NCI-H1694 (cell line): ENCODE measurements at places on chromosomes 1 and 21.
A peak's percentile ranks its signal among the peaks of the same experiment; 100 is the strongest.

- DNase-seq, result peak; percentile 61
Observed at GRCh38 chr1:109923131-109923945, 12.7 kb downstream of the CSF1 start.

DNA sequence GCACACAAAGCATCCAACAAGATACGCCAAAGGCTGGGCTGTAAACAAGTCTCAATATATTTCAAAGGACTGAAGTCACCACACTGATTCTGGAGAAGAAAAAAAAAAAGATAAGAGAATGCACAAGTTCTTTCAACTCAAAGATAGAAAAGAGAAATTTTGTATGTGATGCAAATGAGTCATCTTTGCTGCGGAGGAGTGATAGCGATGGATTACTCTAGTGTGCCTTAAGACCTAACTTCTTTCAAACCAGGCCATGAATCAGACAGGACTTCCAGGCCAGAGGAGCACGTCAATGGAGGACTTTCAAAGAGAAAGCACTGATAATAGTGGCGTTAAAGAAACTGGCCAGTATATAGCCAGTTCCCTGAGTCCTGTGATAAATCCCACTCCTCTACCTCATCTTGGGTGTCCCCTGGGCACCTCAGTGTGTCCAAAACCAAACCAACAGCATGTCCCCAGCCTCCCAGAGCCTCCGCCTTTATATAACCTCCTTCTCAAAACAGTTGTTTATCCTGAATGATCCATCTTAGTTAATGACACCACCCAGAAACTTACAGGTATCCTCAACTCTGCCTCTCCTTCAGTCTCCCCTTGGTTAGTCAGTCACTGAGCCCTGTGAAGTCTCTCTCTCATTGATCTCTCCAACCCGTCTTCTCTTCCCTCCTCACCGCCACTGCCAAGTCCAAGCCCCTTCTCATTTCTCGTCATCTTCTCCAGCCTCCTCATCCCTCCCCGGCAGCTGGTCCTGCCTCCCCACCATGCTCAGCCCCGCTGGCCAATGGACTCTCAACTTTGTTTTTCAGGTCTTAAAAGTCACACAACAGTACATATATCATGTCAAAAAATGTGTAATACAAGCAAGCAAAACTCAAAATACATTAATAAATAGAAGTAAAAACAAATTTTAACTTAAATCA lies 47.2 kb upstream of the IFFO2 start:
- no peak for DNase-seq

- no peak for DNase-seq
Observed at GRCh38 chr1:212930986-212931678, 19.2 kb upstream of the VASH2 start.

GRCh38 chr21:44907225-44907965 lies 13.3 kb downstream of the ITGB2 start:
- DNase-seq, result no peak

DNA sequence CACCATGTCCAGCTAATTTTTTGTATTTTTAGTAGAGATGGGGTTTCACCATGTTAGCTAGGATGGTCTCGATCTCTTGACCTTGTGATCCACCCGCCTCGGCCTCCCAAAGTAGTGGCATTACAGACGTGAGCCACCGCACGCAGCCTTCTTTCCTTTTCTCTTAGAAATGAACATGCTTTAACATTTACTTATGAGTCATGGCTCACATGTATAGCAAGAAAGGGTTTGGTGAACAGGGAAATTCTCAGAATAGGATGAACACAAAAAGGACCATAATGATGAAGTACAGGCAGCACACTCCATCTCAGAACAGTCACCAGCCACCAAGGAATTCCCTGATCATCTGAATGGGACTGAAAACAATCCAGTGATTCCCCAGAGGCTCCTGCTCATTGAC lies 9.4 kb upstream of the VAMP4 start:
- DNase-seq, result no peak

DNA sequence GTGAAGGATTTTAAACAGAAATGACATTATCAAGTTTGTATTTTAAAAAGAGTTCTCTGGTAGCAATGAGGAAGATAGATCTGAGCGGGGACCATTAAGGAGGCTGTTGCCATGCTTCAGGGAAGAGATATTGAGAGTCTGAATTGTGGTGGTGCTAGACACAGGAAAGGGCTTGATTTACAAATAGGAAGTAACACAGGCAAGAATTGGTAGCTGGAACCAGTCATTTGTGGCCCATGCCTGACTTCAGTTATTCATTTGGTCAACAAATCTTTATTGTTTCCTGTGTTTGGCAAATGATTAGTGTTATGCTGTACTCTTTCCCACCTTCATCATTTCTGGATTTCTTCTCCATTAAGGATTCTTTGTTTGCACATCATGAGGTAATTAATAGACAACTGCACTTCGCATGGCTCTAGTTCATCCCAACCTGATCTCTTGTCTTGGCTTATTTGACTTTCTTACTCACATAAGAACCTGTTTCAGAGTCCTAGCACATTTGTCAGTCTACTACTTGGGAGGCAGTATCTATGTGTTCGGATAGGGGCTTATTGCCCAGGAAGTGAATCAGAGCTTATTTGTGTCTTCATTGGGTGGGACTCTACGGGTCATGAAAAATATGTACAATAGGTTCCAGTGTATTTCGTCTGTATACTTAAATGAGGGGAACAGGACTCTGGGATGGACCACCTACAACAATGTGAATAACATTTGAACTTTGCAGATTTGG lies 32.3 kb downstream of the EEIG2 start:
- DNase-seq, result no peak

- DNase-seq, result no peak
Observed at GRCh38 chr1:147504801-147505311, 36.4 kb upstream of the BCL9 start.

GRCh38 chr1:238672806-238673205 lies 713.6 kb upstream of the CHRM3 start:
- DNase-seq, result no peak

GRCh38 chr1:113663165-113663951 lies 95.9 kb downstream of the PHTF1 start:
- no peak for DNase-seq

- DNase-seq, result no peak
Observed at GRCh38 chr1:21257431-21258135, 32.7 kb downstream of the ECE1 start.

DNA sequence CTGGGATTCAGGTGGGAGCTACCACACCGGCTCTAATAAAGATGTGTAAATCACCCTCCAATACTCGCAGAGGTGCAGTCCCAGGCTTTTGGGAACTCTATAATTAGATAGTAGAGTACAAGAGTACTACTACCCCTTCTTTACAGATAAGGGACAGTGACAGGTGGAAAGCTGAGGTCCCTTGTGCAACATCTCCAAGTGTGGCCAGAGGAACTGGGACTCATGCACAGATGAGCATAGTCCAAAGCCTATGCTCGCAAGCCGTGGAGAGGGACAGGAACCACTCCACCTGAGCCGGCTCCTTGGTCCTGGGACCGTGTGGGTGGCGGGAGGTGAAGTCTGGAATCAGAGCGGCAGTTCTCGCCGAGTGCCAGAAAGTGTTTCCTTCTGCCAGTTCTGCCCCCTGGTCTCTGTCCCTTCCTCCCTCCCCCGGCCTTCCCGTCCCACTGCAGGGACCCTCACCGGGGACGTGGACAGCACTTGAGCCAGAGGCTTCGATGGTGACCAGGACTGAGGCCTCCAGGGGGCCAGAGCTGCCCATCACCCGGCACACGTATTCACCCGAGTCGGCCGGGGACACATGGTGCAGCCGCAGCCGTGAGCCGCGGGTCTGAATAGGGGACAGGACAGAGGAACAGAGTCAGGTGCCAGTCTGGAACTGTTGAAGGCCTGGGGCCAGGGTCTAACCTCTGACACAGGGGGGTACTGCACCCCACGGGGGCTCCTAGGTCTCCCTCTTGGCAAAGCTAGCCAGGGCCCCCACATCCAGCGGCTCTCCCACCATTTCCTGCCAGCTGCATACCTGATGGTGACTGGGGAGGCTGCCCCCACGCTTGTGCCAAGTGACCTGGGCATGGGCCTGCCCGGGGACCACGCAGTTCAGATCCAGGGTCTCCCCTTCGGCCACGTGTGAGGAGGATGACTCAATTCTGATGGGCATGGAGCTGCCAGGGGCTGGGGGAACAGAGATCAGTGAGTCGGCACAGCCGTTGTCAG lies 33.9 kb downstream of the LDLRAD2 start:
- DNase-seq, result no peak

DNA sequence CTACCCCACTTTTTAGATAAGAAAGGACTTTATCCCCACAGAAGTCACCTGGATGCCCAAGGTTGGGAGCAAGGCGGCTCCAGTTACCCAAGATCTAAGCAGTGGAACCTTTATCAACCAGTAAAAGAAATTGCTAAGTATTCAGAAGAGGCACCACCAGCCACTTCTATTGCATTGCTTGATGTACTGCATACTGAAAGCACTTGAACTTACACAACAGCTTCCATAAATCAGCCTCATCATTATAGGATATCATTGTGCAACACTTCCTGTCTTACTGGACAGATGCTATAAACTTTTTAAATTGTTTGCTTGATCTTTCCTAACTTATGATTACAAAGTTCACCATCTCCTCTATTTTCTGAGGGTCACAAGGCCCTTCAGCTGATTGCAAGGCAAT lies 642.7 kb upstream of the CXADR start:
- no peak for DNase-seq

GRCh38 chr1:224183591-224184312 lies 712 bp downstream of the DEGS1 start:
- peak; percentile 59 for DNase-seq
